Activated CD4-positive, alpha-beta T cell treated with anti-CD3 and anti-CD28 coated beads, Interleukin-2, amount 50 U/mL, for 48 hours (primary cell): ENCODE measurements at places on chromosomes 4 and X.
A peak's percentile ranks its signal among the peaks of the same experiment; 100 is the strongest.

GRCh38 chr4:127648061-127648460 is 15.3 kb downstream of the INTU start:
- no peak for DNase-seq

GRCh38 chr4:113962016-113962347 is 17.5 kb downstream of the ARSJ start:
- DNase-seq, result no peak

DNA sequence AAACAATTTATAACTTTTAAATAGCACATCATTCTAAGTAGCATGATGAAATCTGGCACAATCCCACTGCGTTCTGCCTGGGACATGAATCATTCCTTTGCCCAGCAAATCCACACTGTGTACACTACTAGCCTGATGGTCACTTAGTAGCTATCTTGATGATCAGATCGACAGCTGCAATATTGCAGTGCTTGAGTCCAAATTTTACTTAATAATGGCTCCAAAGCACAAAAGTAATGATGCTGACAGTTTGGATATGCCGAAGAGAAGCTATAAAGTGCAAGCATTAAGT is 86.6 kb upstream of the NPNT start:
- DNase-seq, result no peak

GRCh38 chr4:19472666-19473065 is 779.0 kb upstream of the SLIT2 start:
- no peak for DNase-seq

DNA sequence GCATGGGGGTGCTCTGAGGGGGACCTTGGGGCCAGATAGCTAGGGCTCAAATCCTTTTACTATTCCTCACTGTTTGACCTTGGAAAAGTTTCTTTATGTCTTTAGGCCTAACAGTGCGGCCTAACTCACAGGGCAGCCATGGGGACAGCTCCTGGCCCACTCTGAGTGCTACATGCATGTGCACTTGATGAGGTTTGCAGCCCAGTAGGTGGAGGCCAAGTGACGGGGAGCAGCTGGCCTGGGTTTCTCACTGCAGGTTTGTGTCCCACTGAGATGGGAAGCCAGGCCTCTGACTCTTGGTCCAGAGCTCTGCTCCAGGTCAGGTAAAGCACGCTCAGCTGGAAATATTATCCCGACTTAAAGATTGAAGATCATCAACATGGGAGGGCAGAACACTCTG is 102.8 kb downstream of the SLC2A9 start:
- DNase-seq, result no peak

DNA sequence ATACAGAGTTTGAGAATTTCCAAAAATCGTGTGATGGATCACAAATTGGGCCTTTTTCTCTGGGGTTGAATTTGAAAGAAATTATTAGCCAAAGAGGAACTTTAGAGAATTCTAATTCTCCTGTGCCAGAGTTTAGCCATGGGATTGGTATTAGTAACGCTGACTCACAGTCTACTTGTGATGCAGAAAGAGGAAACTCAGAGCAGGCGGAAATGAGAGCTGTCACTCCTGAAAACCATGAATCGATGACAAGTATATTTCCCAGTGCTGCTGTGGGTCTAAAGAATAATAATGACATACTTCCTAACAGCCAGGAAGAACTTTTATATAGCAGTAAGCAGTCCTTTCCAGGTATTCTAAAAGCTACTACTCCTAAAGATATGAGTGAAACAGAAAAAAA is 64.9 kb downstream of the N4BP2 start:
- no peak for DNase-seq

- DNase-seq, result peak; percentile 54
Measured at GRCh38 chrX:49192722-49193328, 6.7 kb upstream of the PRICKLE3 start.

DNA sequence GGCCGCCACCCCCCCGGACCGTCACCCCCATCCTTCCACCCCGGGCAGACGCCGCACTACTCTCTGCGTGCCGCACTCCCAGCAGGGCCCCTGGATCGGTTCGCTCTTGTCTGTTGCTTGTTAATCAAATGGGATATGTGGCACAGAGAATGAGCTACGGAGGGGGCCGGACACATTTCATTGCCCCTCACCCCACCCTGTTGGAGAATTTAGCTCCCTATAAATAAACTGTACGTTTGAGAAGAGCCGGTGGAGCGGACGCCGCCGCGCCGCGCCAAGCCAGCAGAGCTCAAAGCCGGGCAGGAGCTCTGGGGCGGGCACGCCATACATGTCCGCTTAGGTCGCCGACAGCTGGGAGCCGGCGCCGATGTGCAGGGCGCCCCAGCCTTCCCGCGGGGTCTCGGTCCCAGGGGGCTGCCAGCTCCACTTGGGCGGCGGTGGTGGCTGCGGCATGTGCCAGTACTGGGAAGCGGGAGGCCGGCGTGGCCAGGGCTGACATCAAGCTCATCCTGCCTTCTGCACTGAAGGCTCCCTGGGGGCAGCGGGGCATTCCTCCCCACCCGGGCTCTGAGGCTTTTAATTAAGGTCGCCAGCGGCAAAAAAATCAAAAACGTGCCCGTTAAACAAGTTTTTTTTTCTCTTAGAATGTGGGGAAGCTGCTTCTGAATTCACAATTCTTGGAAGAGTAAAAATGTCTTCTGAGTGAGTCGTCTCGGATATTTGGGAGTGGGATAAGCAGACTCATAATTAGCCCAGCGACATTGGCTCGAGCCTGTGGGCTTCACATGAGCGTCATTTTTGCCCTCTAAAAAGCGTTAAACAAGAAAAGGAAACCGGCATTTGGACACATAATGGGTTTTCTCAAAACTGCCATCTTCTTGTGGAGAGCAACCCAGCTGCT is 1.1 kb upstream of the PCDH19 start:
- no peak for DNase-seq

DNA sequence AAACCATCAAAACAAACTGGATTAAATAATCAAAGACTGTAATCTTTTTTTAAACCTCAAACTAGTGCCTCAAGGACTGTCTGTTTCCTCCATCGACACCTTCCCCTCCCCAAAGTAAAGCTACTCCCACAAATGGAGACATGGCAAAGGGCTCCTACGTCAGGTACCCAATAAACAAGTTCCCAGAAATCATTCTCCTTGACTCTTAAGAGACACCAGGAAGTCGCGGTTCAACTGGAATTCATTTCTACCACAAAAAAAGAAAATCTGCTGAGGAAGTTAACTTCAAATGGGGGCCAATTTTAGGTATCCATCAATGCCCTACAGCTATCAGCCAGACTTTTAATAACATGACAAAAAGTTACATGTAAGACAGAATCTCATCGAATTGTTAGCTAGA is 2.5 kb downstream of the RPS4X start:
- no peak for DNase-seq

- DNase-seq, result no peak
Measured at GRCh38 chrX:100980608-100981497, 11.3 kb downstream of the ARL13A start.

- DNase-seq, result no peak
Measured at GRCh38 chrX:149398027-149398426, 107.1 kb downstream of the IDS start.
